ENCODE measurements at places on chromosomes 12 and 14. TPM values are rescaled to one million over a fixed set of nuclear protein-coding genes. Genes with fewer than 3 reads are reported as not detected.

- no peak for DNase-seq
These were observed 29.1 kb downstream of the CCDC88C start for GRCh38 chr14:91388551-91388975.

DNA sequence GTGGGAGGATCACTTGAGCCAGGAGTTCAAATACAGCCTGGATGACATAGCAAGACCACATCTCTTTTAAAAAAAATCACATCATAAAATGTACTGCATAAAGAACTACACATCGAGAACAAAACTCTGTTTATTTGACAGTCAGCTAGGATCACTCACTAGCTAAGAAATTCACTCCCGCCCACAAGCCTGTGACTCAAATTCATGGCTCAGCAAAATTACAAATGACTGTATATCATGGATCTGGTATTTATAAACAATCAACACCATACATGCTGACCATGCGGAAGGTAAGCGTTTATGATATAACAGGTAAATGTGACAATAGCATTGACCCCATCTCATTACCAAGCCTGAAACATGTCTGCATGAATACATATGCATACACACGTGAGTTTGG, 206.5 kb downstream of the EFCAB11 start:
- no peak for DNase-seq

- DNase-seq = no peak
These were observed 155.8 kb upstream of the FOXN3 start for GRCh38 chr14:89572596-89573398.

- no peak for DNase-seq
These were observed 28.6 kb upstream of the RND1 start for GRCh38 chr12:48894271-48894670.

- no peak for DNase-seq
These were observed 164.1 kb downstream of the ZFP36L1 start for GRCh38 chr14:68628605-68629310.

GRCh38 chr12:9364224-9365176, 156.3 kb upstream of the PZP start:
- peak; percentile 50 for DNase-seq

DNA sequence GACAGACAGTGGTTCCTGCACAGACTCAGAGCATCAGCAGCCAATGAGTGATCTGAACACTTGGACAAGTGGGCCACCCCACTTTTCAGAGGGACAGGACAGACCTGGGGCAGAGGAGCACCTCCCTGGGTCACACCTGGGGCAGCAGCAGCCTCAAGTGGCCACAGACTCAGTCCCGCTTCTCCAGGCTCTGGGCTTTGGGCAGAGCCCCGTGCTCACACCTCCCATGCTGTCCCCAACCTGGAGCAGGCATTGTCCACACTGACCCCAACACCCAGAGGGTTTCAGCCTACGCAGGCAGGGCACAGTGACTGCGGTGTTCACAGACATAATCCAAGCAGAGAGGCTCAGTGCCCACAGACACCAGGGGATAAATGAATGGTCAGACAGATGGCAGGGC, 135.5 kb upstream of the SFSWAP start:
- DNase-seq = no peak

- DNase-seq = no peak
These were observed 107.7 kb upstream of the BCAT1 start for GRCh38 chr12:25056486-25057130.

DNA sequence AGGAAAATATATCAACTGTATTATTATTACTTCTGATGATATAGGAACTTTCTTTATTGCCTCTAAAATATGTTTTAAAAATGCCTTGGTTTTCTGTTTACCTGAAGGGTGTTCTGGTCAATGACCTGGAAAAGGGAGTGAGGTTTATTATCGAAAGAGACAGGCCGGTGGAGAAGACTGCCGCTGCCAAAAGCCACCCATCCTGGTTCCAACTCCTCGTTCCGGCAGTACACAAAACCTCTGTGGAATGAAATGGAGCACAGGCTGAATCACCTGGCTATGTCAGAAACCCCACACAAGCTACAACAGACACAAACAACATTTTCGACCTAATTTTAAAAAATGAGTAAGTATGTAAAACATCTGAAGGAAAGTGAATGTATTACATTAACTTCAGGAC, 73.6 kb downstream of the HECTD4 start:
- no peak for DNase-seq

- no peak for DNase-seq
These were observed 77.7 kb downstream of the ARF6 start for GRCh38 chr14:49970474-49971147.

GRCh38 chr12:105948331-105948730, 190.4 kb downstream of the NUAK1 start:
- no peak for DNase-seq

DNA sequence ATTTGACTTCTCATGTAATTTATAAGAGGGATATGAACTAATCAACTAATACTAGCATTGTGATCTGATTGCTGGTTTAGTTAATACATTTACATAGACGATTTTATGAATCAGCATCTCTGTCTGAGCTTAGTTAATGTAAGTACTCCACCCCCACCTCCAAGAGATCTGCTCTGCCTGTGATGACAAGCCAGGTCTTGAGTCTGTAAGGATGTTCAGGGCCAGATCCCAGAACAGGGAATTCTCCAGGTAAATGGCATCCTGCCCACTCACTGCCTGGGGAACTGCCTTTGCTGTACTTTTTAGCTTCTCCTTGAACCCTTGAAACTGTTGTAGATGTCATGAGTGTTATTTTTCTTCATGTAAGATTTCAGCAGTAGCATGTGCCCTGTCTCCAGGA, 289.8 kb downstream of the RGS6 start:
- no peak for DNase-seq

- no peak for DNase-seq
These were observed 123.3 kb downstream of the ATP23 start for GRCh38 chr12:58064666-58065065.

- DNase-seq = peak; percentile 75
These were observed 6.1 kb downstream of the CCDC184 start for GRCh38 chr12:48189331-48190125.

DNA sequence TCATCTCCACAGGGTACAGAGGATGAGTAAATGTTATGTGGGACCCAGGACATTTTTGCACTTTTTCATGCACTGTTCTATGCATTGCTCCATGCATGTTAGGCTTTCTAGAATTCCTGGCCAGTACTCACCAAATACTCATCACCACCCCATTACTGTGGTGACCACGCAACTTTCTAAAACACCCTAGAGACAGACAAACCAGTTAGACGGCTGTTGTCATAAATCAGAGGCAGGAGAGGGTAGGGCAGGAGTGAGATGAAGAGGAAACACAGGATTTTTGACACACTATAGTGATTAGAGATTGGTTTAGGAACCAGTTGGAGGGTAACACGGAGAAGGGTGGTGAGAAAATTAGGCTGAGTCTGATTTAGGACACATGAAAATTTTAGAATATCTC, 59.3 kb downstream of the IFNG start:
- DNase-seq = no peak

DNA sequence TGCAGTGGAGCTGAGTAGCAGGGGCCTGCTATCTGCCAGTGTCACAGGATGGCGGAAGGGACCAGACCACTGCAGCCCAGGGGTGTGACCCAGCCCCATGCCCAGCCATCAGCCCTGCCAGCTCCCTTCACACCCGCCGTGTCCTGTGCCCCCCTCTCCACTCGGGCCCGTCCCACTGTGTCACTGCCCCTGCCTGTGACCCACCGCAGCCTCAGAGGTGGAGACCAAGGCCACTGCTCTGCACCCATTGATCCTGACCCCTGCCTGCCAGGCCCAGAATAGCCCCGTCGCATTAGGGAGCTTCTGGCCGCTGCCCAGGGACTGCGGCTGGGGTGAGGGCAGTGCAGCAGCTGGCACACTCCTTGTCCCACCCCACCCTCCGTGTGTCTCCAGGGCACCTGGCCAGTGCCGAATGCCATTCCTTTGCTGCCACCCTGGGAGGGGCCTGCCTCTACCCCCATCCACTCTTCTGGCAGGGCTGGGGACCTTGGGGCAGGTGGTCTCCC, 2.1 kb upstream of the CRIP2 start:
- no peak for DNase-seq

Gene TAS2R9
- not detected for total RNA-seq

Gene BCL11B
- total RNA-seq = 2.6 TPM

Gene STXBP6
- total RNA-seq = 0.49 TPM

Gene MAPK1IP1L
- 97.9 TPM for total RNA-seq

Gene OSGEP
- total RNA-seq = 65.0 TPM

Gene NOVA1
- total RNA-seq = 119 TPM

Gene MYO1A
- total RNA-seq = 0.64 TPM
